C1 segment of cervical spinal cord (tissue), 14 donors: ENCODE measurements at places on chromosomes 7 and 10.
A peak's percentile ranks its signal among the peaks of the same experiment; 100 is the strongest.

GRCh38 chr10:24958091-24958720 lies 5.8 kb upstream of the PRTFDC1 start:
- no peak for DNase-seq

GRCh38 chr10:71265201-71265575 lies 52.8 kb downstream of the UNC5B start:
- DNase-seq = no peak

- no peak for DNase-seq
Observed at GRCh38 chr10:8063128-8063908, 8.8 kb downstream of the GATA3 start.

- DNase-seq = no peak
Observed at GRCh38 chr7:36366005-36366717, 23.5 kb upstream of the ANLN start.

- DNase-seq = no peak
Observed at GRCh38 chr7:74606101-74606908, 51.2 kb upstream of the GTF2I start.

DNA sequence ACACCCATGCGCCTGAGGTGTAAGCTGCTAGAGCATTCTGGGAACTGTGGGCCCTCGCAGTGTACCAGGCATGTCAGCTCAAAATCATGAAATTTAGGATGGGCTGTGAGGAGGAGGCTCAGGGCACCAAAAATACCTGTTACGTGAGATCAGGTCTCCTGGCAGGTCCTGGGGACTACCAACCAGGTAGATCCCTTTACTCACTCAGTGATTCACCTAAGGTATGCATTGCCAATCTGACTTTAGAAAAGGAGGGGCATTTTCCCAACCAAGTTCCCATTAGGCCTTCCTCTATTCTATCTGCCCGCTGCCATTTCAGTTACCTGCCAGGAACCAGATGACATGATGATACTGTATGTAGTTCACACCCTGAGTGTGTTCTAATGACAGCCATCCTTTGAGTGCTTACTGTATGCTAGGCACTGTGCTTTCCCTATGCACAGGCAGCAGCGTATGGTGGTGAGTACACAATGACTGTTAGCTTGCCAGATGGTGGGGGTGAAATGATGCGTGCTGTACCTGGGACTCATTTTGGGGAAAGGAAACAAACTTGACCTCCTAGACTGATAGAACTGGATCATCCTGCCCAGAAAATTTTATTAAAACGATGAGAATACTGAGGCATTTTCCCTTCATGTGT lies 62.0 kb downstream of the CFAP58 start:
- no peak for DNase-seq

GRCh38 chr10:81019029-81019890 lies 481.6 kb downstream of the SH2D4B start:
- DNase-seq = peak; percentile 0
